NCI-H146 (cell line): ENCODE measurements at places on chromosomes 5 and 9.
A peak's percentile ranks its signal among the peaks of the same experiment; 100 is the strongest.

DNA sequence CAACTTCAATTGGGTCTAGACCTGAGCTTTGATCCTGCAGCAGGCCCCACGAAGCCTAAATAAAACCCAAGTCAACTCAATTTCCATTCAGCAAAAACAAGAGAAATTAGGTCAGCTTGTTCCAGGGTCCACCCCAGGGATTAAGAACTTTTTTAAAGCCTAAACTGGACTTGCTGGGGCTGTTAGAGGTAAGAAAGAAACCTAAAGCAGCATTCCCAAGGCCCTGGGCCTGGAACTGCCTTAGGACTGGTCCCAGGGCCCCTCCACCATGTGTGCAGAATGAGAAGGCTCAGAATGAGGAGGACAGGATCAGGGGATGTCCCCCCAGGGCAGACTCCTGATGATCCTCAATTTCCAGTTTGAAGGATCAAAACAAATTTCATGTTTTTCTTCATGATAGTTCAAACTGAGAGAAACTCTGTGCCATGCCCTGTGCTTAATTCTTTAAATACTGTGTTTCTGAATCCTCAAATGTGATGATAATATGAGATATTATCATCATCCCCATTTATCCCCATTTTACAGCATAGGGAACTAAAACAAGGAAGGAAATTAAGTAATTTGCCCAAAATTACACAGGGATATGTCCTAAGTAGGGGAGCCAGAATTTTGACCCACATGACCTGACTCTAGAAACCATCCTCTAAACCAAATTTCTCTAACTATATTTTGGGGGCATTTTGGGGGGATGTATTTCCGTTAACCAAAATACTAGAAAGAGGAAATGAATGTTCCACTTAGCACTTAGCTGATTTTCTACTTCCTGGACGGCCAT, 64.5 kb downstream of the DENND1A start:
- no peak for DNase-seq

DNA sequence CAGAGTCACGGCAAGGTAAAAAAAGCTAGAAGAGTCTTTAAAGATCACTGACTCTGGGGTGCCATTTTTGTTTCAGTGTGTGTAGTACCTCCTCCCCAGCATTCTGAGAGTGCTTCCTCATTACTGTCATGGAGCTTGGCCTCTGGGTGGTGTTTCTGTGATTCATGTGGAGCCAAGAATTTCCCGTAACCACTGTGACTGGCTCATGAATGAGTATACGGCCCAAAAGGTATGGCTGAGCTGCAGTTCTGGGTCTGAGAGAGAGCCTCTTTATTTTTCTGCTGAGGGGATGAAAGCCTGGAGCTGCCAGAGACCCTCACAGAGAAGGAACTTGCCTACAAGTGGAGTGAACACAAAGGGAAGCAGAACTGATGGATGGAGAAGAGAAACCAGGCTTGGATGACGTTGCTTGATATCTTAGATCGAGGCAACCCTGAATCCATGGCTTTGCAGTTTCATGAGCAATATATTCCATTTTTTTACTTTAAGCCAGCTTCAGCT, 85.6 kb downstream of the PTTG1 start:
- DNase-seq: no peak

- no peak for DNase-seq
These were observed 169.1 kb upstream of the CLINT1 start for GRCh38 chr5:158027806-158028775.

GRCh38 chr5:59327191-59327980, 566.1 kb downstream of the PDE4D start:
- no peak for DNase-seq

- DNase-seq: no peak
These were observed 183.2 kb downstream of the TMEM161B start for GRCh38 chr5:88085462-88085861.

DNA sequence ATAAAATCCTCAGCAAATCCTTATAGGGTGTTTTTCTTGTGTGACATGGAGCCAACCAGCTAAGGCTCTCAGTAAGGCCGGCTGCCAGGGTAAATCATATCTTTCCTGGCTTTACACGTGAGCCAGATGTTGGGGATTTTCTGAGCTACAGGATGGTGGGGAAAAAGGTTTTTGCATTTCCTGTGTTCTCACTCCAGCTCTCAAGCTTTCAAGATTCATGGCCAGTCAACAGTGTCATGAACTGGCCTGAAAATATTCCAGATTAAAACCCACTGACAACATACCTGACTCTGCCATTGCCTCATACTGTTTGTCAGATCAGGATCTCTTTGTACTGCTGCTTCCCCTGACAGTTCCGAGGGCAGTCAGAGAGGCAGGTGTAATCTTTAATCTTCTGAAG, 306.9 kb downstream of the GLIS3 start:
- DNase-seq: no peak

DNA sequence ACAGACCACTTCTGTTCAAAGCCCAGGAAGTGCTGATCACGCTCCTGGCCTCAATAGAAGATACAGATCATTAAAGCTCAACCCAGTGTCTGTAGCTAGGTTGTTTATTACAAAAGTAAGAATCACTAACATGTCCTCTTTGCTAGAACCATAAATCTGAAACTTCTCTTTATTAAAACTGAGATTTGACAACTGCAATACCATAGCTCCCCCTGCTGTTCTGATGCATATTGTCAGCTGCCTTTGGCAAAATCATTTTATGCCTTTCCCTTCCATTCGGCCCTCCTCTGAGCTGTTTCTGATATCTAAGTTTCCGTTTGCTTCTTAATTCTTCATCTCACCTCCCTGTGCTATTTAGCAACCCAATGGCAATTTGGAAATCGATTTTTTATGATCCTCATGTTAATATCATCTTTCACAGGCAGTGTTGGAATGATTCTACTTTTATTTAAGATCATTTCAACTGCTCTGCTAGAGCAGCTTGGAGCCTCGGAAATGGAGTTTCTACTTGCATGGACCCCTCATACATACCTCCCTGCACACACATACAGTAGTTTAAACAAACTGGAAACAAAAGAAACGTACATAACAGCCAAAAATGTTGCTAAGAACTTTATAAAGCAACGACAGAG, 998.8 kb downstream of the MAT2B start:
- DNase-seq: peak; percentile 18

GRCh38 chr5:108266242-108266641, 115.7 kb downstream of the FBXL17 start:
- no peak for DNase-seq

GRCh38 chr5:56633950-56634349, 181.4 kb upstream of the MAP3K1 start:
- no peak for DNase-seq

GRCh38 chr9:128838338-128838737, 8.7 kb upstream of the SPOUT1 start:
- DNase-seq: no peak
